ENCODE measurements at places on chromosomes 4 and X.

- no peak for DNase-seq
These were observed 168.5 kb downstream of the DHRSX start for GRCh38 chrX:2332252-2332651.

DNA sequence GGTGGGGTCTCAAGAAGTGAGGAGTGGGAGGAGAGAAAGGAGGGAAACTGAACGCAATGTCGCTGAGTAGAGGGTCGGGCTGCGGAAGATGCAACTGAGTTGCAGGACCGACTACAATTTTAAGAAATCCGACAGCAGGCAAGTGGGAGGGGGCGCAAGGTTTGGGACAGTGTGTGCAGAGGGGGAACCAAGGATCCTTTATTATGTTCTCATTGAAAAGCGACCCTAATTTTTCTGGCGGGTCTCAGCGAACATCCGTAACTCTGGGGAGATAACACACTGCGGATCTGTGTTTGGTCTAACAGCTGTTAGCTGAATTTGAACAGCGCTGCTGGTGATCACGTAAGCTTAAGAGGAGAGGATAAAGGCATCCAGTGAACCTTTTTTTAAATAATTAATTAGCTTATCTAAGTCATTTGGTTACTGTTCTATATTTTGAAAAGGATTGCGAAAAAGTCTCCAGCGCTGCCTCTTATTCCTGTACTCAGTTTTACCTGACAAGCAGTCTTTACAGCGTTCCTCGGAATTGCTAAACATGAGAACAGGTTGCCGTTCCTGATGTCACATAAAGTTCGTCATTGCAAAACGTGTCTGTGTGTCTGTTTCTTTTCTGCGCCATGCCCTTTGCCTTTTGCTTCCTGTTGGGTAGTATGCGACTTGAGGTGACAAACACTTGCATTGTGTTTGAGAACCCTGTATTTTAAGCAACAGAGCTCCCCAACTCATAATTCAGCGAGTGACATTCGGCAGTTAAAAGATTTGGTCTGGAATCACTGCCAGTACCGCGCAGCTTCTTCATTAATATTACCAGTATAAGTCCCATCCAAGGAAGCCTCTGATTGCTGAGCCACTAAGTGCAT, 1.3 kb downstream of the HTR2C start:
- no peak for DNase-seq

DNA sequence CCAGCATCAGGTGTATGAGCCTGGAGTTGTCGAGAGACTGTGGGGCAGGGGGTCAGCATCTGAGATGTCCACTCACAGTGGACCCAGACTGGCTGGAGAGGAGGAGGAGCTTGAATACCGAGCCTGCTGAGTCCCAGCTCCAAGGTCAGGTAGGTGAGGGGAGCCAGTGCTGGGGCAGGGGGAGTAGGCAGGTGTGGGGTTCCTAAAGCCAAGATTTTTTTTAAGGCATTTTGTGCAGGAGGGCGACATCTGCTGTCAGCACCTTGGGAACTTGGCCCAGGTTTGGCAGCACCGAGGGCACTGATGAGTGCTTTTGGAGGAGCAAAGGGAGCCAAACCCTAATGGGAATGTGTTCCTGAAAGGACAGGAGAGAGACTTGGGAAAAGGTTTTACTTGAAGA, 64.2 kb upstream of the MSANTD1 start:
- DNase-seq = no peak

DNA sequence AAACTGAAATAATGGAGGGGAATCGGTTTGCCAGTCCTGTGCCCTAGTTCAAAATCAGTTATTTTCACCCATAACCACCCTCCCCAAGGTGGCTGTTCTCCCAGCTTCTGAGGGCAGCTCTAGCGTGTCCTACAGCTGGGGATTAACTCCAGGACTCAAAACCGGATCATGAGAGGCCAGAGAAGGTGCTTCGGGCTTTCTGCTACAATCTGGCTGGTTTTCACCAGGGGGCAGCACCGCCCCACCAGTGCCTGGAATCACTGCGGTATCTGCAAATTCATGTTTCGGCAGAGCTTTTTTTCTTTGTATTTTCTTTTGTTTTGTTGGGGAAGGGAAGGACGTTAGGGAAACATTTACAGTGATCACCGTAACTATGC, 28.4 kb downstream of the PDHA1 start:
- DNase-seq = peak; percentile 68

- DNase-seq = no peak
These were observed 65.0 kb downstream of the LIMCH1 start for GRCh38 chr4:41602886-41603498.

DNA sequence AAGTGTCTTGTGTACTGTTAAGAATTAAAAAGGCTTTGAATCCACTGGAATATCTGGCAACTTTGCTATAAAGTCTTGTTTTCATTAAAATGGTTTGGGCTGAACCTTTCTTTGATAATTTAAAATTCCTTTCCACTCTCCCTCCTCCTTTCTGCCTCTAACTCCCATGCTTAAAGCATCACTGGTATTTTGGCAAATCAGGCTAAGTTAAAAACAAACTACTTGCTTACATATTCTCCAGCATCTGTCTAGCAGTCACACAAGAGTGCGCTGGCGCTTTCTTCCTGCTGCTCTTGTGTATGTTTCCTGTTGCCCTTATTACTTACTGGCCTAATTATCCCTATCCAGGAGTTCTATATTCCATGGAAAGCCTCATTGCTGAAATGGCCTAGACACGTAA, 136.6 kb downstream of the VEGFC start:
- no peak for DNase-seq

DNA sequence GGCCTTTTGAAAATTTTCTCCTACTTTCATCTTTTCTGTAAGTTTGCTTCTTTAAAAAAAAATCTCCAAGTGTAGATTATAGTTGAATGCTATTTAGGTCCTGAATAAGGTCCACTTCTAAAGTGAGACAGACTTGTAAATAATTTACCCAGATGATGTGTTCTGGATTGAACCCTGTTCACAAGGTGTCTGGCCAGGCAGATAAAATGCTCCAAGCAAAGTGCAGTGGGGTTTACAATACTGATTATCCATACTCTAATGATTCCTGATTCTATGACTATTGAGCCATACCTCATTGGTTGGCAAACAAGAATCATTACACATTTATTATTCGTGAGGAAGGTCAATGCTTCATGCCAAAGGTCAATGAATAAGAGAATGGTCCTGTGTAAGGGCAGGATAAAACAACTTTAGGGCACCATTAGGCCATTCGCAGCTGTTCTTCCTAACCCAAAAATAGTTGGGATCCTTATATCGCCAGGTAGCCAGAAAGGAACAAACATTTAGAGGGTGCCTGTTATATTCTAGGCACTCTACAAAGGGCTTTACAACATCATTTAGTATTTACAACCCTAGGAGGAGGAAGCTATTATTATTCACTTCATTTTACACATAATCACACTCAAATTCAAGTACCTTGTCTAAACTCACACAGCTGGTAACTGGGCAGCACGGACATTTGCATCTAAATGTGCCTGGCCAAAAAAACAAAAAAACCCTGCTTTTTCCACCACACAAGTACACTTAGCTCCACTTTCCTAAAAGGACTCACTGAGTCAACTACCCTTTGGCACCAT, 18.6 kb upstream of the SAT1 start:
- no peak for DNase-seq

GRCh38 chr4:111933703-111934102, 211.6 kb upstream of the FAM241A start:
- no peak for DNase-seq

DNA sequence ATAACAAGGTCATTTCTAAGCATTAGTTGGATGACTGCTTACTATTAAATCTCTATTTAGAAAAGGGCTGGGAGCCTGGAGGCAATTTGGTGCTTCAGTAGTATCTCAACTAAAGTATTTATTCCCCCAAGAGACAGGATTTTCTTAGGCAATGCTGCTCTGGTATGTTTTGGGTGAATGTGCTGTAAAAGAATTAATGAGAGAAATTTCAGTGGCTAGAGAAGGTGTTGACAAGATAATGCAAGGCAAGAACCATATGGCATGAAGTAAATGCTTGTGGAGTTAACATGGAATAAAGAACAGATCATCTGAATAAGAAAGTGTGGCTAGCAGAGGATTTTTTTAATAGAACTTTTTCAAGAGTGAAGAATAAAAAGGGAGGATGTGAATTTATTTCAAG, 3.9 kb downstream of the CYP2U1 start:
- no peak for DNase-seq

DNA sequence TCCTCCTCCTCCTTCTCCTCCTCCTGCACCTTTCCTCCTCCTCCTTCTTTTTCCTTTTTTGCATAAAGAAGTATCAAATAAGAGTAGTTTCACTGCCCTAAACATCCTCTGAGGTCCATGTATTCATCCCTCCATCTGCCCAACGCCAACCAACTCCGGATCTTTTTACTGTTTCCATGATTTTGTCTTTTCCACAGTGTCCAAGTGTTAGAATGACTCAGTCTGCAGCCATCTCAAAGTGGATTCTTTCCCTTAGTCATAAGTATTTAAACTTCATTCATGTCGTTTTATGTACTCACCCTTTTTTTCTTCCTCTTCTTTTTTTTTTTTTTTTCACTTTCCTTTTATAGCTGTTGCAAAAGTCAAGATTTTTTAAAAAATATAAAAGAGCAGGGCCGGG, 12.9 kb downstream of the CSF2RA start:
- DNase-seq = no peak

- DNase-seq = no peak
These were observed 92.5 kb upstream of the EDA2R start for GRCh38 chrX:66731398-66731797.

DNA sequence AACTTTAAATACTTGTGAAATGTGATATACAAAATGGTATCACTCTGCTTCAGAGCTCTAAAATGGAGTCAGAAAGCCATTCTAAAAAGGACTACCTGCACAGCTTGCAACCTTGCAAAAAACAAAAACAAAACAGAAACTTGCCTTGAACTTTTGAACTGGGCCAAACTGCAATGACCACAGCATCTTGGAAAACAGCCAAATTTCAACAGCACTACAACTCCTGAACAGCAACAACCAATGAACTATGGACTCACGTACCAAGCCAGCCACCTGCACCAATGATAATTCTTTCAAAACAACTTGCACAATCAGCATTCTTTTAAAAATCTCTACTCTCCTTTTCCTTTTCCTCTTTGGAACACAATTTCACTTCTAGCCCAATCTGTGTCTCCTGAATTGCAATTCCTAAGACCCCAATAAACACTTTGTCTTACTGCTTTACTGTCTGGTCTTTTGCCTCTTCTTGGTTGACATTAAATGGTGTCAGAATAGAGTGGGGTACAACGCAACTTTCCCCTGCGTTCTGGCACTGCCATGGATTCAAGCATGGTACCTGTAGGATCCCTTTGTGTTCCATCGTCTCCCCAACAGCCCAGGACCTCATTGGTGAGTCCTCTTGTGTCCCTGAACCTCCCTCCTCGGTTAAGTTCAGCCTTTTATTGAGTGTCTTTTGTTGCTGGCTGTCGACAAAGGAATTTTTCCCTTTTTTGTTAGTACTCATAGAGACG, 35.7 kb upstream of the FMR1 start:
- no peak for DNase-seq

DNA sequence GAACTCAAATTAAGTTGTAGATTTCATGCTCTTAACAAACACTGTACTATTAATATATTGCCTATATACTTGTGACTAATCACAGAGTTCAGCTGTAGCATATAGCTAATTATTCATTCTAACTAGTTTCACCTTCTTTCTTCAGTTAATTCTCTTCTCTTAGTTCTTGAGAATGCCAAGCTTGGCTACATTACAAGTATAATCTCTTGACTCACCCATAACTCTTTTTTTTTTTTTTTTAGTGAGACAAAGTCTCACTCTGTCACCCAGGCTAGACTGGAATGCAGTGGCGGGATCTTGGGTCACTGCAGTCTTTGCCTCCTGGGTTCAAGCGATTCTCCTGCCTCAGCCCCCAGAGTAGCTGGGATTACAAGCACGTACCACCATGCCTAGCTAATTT, 5.4 kb downstream of the KLHL5 start:
- DNase-seq = no peak

DNA sequence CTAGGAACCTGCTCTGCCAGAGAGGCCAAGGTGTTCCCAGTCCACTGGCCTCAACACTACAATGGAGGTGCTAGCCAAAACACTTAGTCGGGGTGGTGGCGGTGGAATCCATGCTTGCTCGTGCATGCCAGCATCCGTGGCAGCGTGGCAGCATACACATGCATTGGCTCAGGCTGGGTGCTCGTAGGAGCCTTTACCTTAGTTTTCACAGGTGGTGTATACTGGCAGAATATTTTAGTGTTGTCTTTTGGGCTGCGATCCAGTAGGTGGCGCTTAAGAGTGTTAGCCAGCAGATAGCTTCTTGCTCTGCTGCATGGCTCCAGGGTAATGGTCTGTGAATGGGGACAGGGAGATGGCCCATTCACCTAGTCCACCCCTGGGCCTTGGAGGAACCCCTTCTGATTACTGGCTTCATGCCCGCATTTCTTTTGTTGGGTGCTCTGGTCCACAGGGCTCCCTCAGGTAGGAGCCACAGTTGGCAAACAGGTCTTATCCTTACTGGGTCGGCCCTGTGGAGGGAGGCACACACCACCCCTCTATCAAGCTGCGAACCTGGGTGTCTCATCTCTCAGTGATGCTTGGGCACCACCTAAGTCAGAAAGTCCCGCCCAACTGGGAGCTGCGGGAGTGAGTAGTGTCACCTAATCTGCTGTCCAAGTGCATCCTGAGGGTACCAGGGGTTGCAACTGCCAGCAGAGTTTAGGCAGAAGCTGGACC, 40.0 kb downstream of the RIPPLY1 start:
- peak; percentile 1 for DNase-seq

DNA sequence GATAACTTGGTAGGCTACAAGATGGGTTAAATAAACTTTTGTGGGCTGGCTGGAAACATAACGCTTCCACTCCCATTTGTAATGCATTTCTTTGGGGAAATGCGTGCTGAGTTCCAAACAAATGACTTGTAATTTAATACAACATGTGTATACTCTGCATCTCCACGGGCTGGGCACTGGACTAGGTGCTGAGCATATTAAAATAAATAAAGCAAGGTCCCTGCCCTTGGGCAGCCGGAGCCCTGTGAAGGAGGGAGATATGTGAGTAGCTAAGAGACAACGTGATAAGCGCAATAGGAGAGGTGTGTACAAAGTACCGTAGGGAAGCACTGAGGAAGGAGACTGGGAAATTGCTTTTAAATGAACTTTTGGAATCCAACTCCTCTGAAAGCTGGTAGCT, 147.2 kb upstream of the RBPJ start:
- no peak for DNase-seq

- no peak for DNase-seq
These were observed 10.9 kb upstream of the DDX3X start for GRCh38 chrX:41322821-41323603.

GRCh38 chrX:15033917-15034316, 160.7 kb downstream of the MOSPD2 start:
- no peak for DNase-seq

- DNase-seq = peak; percentile 40
These were observed at the start of gene COL25A1 for GRCh38 chr4:109302361-109303139. Gene COL25A1 (minus strand): TSS chr4:109302658.

GRCh38 chrX:46812445-46812844, 24.4 kb upstream of the RP2 start:
- no peak for DNase-seq

Data from activated naive CD4-positive, alpha-beta T cell treated with Interleukin-2 at 50 U/mL for 16 hours (primary cell).